ENCODE measurements at places on chromosomes 11 and 22.

- no peak for DNase-seq
These were observed 56.1 kb upstream of the VSTM5 start for GRCh38 chr11:93906486-93906885.

DNA sequence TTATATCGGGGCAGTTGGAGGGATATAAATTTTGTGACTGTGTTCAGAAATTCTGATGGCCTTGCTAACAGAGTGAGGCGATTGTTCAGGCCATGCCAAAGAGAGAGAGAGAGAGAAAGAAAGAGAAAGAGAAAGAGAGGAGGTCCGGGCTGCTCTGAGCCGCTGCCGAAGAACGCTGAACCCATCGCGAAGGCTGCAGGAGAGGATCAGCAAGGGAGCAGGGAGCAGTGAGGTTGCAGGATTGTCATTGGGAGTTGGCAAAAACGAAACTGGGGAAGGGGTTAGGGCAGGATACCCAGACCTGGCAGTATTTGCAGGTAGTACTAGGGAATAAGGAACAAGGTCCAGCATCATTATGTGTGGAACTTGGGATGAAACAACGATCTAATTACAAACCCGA is 537.1 kb downstream of the INSC start:
- no peak for DNase-seq

DNA sequence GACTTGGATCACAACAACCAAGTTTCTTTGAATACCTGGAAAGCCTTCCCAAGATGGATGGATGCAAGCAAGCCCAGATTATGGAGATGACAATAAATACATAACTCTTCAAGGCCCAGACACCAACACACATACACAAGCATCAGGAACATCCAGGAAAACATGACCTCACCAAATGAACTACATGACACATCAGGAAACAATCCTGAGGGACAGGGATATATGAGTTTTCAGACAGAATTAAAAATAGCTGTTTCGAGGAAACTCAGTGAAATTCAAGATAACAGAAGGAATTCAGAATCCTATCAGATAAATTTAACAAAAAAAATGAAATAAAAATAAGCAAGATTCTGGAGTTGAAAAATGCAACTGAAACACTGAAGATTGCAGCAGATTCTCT is 659.4 kb downstream of the METTL15 start:
- DNase-seq, result no peak

DNA sequence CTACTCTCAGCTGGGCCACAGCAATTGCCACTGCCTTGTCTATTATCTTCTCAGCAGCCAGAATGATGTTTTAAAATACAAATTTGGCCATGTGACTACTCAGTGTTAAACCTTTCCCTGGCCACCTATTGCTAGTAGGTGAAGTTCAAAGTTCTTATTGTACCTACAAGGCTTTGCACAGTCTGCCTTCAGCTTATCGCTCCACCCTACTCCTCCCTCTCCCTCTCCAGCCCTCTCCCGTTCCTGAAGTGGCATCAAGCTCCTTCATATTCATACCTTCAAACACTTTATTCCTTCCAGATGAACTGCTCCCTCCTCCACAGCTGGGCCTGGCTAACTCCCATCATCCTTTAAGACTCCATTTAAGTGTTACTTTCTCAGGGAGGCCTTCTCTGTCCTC is 37.3 kb downstream of the OR10A6 start:
- no peak for DNase-seq

- DNase-seq, result no peak
These were observed 10.7 kb downstream of the CARD10 start for GRCh38 chr22:37508431-37508992.

GRCh38 chr11:107397357-107397756 is 60.3 kb downstream of the CWF19L2 start:
- DNase-seq, result no peak

GRCh38 chr11:450809-451451 is 851 bp downstream of the PTDSS2 start:
- no peak for DNase-seq

DNA sequence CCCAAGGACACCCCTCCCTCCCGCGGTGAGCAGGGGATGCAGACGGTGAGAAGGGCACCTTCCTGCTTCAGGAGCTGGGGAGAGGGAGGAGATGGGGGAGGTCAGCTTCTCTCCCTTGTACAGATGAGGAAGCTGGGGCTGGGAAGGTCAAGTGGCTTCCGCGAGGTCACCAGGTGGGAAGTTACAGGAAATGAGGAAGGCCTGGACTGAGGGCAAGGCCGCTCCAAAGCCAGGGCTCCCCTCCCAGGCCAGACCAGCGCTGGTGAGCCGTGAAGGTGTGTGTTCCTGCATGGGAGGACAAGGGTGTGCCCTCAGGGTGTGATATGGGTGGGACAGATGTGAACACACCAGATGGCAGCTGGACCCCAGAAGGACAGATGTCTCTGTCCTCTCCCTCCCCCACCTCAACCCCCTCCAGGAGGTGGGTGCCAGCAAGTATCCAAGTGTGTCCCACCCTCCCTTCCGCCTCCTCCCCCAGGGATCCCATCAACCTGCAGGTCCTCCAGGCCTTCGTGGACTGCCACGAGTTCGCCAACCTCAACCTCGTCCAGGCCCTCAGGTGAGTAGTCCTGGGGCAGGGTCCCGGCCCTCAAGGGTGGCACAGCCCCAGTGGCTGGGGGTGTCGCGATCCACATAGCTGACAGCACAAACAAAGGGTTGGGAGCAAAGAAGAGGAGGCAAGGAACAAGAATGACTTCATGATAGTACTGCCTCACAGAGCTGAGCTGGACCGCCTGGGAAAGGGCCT is 16.6 kb downstream of the CYTH4 start:
- DNase-seq, result no peak

- DNase-seq, result no peak
These were observed 344 bp downstream of the IFT27 start for GRCh38 chr22:36775586-36775963.

DNA sequence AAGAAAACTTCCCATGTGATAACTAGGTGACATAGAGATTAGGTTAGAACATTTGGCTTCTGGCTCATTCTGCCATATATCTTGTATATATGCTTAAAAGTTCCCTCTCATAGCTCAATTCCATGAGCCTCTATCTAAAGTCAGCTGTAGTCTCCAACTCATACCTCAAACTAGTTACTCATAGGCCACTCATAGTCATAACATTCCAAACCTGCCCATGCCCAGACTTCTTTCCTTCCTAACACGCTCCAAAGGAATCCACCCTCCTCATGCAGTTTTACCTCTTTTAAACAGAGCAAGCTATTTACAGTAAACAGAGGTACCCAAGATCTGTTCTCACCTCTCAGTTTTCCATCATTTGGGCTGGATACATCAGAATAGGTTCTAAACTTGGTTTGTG is 39.4 kb downstream of the GLYATL2 start:
- no peak for DNase-seq

DNA sequence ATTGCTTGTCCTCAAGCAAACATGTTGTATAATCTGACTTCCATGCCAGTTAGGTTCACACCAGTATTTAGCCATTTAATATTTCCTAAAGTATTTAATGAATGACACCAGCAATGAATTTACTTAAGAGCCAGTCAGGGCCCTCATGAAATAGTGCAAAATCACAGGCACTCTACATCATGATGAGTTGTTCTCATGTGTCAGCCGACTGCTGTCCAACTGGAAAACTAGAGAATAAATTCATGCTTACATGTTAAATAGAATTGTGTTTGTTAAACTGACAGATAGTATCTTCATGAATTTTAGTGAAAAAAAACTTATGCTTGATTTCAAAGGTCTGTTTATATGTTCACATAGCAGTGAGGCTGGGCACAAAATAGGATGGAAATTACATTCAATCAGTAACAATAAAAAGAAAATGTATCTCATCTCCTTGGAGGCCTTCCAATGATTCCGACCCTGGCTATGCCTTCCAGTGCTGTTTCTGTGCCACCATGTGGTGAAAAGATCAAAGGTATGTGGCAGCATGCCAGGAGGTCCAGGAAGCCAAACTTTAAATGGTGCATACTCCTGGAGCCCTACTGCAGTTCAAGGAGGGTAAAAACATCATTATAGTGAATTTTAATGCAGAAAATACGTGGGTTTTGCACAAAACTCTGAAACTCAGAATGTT is 45.2 kb downstream of the CTSC start:
- no peak for DNase-seq

DNA sequence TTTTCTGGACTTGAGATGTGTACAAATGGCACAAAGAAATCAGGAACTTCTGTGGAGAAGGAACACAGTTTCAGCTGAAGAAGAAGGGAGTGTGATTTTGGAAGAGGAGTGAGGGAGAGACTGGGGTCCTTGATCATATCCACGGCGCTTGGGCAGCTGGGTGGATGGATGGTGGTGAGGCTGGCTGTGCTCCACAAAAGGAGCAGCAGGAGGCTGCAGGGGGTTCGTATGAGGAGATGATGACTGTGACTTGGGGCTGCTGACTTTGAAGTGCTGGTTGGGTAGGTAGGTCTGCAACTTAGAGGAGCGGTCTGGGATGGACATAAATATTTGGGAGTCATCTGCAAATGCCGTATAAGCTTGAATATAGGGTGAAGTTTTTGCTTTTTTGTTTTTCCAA is 1.3 kb upstream of the DCHS1 start:
- DNase-seq, result no peak

DNA sequence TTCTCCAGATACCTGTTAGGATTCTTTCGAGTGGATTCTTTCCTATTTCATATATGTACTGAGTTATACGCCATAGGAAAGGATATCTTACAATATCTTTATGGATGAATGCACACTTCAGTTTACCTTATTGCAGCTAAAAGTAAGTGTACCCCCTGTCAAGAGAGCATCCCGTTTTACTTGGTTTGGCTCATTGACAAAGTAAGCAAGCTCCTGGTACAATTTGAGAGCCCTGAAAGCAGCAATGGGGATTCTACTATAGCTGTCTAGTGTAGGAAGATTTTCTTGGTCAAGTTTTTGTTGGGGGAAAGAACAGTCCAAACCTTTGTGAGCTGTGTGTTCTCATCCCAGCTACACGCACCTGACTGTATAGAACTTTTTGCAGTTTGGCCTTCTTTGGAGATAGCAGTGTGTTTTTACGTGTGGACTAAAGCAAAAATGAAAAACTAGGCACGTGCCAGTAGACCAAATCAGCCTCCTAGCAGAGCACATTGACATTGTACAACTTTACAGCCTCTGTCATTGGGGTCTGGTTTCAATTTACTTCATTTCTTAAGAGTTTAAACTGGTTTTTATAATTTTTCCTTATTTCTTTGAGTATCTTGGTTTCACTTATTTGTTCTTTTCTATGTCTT is 44.0 kb downstream of the PPP6R3 start:
- no peak for DNase-seq

DNA sequence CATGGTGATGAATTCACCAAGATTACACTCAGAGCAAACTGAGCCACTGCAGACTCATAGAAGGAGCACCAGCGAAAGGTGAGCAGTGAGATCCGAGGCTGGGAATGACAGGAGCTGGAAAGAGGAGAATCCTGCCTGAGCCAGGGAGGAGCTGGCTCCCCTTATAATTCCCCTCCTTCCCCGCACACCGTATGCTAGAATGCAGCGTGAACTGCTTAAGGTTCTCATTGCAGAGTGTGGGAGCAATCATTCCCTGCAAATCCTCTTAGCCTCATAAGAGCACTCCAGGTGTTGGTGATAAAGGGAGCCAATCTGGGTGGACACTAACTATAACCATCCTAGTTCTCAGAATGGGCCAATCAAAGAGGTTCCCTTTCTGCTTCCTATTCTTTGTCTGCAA is 127.6 kb upstream of the TEAD1 start:
- no peak for DNase-seq
